Fibroblast of skin of scalp (primary cell): ENCODE measurements at places on chromosomes 7 and 10.
A peak's percentile ranks its signal among the peaks of the same experiment; 100 is the strongest.

DNA sequence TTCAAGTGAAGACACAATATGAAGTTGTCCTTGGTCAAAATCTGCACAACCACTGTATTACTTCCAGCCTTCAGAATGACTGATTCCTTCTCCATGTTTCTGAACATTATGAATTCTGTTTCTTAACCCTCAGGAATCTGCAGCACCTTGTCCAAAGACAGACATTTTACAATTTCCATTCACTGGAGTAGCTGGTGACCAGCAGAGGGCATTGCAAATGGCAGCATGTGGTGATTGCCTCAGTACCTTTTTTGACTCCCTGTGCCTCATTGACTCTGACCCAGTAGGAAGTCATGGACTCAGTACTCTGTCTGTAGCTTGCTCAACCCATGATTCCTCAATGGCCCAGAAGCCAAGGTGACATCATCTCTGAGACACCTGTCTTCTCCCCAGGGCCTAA lies 879 bp upstream of the VPS41 start:
- DNase-seq, result no peak

DNA sequence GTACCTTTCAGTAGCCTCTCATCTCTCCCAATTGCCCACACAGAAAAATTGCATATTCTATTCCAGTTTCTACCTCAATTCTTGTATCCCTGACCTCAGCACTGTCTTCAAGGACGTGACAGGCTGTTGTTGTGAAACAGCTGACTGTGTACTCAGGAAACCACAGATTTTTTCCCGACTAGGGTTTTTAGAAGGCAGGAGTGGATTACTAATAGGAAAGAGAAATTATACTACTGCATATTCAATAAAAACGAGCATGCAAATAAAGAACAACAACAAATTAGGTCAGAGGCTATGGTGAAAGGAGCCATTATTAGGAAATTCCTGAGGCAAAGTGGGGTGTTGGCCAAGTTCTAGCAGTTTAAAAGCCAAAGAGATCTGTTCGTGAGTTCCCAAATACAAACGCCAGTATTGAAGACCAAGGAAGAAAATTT lies 93.4 kb downstream of the DOCK4 start:
- DNase-seq, result peak; percentile 27

DNA sequence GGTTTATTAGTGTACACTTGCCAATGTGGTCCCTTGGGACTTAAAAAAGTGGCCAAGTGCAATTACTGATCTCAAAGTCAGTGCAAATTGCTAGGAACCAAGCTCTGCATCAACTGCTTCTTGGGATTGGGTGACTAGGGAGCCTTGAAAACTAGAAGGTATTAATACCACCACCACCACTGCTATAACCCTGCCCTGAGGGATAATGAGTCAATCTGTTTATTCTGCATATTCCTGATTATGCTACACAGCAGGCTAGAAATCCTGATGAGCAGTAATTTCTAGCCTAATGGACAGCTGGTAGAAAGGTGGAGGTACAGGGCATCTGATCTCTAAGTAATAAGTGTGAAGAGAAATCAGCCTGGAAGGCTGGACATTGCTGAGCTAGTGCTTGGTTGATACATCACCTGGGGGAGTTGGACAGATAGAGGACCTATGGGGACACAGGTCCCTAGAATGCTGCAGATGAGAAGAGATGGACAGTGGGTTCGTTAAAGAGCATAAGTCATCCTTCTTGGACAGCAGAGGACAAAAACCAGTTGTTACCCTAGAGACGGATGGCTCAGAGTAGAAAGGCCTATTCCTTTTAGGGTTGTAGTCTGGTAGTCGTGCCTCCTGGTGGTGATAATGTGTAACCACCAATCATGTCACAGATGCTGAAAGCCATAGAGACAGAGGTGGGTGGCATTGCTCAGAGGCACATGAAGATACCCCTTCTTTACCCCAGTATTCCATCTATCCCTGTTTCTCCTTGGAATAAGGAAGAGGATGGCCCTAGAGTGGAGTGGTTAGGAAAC lies 554.8 kb downstream of the SORCS1 start:
- DNase-seq, result no peak

GRCh38 chr7:50285269-50285668 lies 19.2 kb upstream of the IKZF1 start:
- DNase-seq, result no peak

- no peak for DNase-seq
Measured at GRCh38 chr7:451255-452225, 68.1 kb downstream of the PDGFA start.

- DNase-seq, result no peak
Measured at GRCh38 chr7:73742753-73743641, 4.4 kb upstream of the ABHD11 start.

GRCh38 chr7:12209221-12209620 lies 1.9 kb upstream of the TMEM106B start:
- DNase-seq, result no peak

- no peak for DNase-seq
Measured at GRCh38 chr10:120738658-120739057, 112.5 kb upstream of the WDR11 start.

- DNase-seq, result no peak
Measured at GRCh38 chr10:7707102-7707501, 4.0 kb downstream of the ITIH2 start.

DNA sequence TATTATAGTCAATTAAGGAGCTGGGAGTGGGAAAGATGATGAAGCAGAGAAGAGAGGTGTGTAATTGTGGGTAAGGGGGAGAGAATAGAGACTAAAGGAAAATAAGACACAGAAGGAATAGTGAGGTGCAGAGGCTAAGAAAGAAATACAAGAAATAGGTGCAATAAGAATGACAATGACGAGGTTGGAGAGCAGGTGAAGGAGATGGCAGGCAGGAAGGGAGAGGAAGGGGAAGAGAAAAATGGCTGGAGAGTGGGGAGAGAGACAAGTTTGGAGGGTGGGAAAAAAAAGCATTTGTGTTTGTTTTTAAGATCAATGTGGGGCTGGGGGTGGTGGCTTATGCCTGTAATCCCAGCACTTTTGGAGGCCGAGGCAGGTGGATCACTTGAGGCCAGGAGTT lies 27.6 kb upstream of the MKLN1 start:
- DNase-seq, result no peak

GRCh38 chr7:69588773-69589172 lies 9.5 kb upstream of the AUTS2 start:
- DNase-seq, result no peak

GRCh38 chr7:36208997-36209813 lies 56.2 kb downstream of the EEPD1 start:
- DNase-seq, result no peak

GRCh38 chr7:29044554-29044953 lies 86.4 kb upstream of the TRIL start:
- peak; percentile 85 for DNase-seq

- DNase-seq, result no peak
Measured at GRCh38 chr7:28754027-28754426, 204.1 kb downstream of the TRIL start.

DNA sequence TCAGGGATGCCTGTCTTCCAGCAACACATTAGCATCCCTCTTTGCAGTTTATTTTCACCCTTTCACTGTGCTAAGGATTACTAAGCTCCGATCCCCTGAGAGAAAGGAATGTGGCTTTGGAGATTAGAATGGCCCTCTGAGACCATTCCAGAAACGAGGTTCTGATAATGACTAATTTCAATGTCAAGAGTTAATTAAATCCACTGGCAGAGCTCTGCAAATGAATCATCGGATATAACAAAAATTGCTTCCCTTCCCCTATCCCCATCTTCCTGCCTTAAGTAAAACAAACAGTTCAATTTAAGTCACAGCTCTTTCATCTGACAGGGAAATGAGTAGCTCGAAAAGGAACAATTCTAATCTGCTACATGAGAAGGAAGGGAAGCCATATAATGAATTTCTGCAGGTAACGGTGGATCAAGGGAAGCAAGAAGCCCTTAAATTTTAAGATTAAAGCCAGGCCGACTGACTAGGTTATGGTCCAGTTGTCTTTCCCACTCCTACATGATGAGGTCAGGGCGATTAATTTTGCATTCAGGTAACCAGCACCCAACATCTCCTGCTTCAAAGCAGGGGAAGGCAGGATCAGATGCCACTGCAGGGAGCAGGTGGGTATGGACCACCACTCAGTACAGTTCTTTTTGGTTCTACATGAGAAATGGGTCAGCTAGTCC lies 50.5 kb downstream of the MALSU1 start:
- peak; percentile 84 for DNase-seq

- no peak for DNase-seq
Measured at GRCh38 chr10:129621693-129622092, 154.7 kb downstream of the MGMT start.

GRCh38 chr7:135846339-135846738 lies 97.7 kb upstream of the FAM180A start:
- DNase-seq, result no peak

DNA sequence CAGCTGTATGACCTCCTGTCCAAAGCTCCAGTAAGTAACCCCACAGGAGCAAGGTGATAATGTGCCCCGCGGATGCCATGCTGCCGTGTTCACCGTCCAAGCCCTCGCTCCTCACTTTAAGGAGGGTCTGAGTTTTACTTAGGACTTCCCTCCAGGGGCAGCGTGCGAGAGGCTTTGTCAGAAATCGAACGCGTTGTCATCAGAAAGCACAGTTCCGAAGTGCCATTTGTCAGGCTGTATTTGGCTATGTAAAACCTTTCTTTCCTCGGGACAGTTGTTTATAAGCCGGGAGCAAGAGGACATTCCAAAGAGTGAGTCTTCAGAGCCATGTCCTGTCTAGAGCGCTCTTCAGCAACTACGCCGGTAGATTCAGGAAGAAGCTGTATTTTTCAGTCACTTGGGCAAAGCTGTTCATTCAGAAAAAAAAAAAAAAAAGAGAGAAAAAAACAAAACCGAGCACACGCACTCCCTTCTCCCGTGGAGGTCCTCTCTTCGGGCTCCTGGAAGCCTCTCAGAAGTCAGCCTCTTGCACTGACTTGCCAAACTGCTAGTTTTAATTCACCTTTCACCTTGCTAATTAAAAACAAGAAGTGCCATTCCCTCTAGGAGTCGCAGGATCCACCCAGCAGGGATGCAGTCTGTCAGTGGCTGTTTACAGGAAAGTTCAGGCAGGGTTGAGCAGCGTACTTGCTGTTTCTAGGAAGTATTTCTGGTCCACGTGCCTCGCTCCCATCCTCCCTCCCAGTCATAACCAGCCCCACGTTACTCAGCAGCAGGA lies at the start of gene SEMA3E:
TSS of gene SEMA3E (minus strand) at position 676 of the 778 bp plus-strand sequence.
- peak; percentile 50 for DNase-seq

DNA sequence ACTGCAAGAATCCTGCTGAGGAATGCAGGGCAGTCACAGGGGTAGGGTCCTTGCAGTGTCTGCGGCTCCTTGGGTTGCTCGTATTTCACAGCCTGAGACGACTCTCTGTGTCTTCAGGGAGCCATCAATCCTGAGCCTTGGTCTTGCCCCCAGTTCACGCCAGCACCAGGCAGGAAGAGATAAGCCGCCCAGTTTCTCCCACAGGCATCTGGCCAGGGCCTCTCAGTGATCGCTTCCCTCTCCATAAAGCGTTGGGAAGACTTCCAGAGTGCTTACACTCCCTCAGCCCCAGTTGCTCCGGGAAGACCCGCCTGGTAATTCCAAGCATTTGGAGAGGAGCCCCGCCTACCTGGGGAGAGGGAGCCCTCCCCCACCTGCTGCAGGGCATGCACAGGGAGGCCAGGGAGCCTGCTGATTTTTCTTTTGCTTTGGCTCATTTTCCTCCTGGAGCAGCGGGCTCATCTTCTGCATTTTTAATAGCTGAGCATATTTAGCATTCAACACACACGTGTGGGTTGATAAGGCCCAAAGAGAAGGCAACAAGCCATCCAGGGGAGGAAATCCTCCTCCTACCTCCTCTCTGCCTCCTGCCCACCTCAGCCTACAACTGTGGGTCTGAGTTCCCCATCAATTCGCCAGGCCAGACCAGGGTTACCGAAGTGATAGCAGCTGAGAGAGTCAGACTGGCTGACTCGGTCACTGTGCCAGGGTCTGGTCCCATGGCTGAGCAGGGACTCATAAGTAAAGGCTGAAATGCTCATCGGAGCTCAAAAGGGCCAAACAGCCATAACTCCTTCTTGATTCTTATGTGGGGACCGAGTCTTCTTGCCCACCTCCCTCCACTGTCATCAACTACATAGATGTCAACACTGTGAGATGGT lies 74.4 kb upstream of the EFCAB10 start:
- peak; percentile 37 for DNase-seq

GRCh38 chr10:114266521-114266920 lies 27.5 kb downstream of the VWA2 start:
- no peak for DNase-seq

DNA sequence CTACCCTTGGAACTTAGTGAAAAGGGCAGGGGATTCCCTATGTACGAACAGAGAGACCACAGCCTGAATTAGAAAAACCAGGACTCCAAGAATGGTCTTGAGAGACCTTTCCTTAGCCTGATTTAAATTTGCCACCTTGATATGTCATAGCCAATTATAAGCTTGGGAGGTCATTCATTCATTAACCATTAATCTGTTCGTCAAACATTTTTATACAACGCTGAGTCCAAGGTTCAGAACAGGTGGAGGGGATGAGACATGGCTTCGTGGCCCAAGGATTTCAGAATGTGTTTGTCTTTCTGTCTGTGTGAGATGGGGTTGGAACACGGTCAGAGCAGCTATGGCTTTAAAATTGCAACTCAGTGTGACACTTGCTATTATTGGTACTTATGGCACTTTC lies 158.0 kb downstream of the PAXIP1 start:
- no peak for DNase-seq

- no peak for DNase-seq
Measured at GRCh38 chr10:56622335-56622973, 261.4 kb upstream of the ZWINT start.

GRCh38 chr7:19352305-19352695 lies 207.1 kb upstream of the FERD3L start:
- no peak for DNase-seq

GRCh38 chr10:50293513-50294313 lies 42.4 kb upstream of the ASAH2 start:
- no peak for DNase-seq

GRCh38 chr7:34069676-34070075 lies 164.3 kb downstream of the BMPER start:
- no peak for DNase-seq

DNA sequence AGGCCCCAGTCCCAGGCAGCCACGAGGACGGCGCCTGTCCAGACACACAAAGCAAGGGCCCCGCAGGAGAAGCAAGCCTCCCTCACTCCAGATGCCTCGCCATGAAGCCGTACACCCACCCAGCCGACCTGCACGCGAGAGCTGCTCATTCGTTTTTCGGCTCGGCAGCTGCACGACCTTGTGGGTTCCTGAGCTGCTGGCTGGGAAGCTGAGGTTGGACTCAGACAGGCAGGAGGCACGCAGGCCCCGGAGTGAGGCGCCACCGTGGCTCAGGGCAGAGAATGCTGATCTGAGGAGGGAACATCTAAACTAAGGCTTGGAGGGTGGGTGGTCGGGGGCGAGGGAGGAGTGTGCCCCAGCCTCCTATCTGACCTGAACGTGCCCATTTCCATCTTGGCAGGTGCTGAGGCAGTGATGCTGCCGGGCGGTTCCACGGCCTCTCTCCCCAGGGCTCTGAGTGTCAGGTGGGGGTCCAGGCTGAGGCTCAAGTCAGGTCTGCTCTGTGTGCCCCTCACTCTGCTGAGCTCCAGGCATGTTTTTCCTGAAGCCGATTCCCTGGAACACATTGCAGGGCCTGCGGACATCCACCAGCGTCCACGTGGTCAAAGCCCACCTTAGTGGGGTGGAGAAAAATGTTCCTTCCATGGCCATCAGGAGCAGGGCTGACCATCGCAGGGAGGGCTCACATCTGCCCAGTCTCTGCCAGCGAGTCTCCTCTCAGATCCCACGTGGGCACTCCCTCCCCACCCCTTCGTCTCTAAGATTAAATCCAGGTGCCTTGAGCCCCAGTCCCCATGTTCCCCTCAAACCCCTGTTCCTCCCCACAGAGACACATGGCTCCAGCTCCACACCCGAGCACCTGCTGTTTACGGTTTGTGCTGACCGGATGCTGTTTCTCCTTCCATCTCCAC lies 28.1 kb upstream of the FAM20C start:
- DNase-seq, result no peak
